Pulmonary artery endothelial cell (primary cell): ENCODE measurements at places on chromosomes 5 and 9.

DNA sequence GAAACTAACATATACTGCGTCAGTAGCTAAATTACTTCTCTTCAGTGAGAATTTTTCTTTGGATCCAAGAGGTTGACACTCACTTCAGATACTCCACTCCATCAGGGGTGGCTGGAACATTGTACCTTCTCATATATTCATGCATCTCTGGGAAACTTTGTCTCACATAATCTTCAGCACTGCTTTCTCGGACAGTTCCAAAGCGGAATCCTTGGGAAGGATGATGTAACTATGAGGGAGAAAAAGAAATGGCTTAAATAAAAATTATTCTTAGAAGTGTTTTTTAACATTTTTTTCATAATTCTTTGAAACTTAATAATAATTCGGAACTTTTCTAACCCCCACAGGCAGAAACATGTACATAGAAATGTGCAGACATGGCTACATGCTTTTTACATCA is 33.4 kb upstream of the PPP3R2 start:
- DNase-seq: no peak

DNA sequence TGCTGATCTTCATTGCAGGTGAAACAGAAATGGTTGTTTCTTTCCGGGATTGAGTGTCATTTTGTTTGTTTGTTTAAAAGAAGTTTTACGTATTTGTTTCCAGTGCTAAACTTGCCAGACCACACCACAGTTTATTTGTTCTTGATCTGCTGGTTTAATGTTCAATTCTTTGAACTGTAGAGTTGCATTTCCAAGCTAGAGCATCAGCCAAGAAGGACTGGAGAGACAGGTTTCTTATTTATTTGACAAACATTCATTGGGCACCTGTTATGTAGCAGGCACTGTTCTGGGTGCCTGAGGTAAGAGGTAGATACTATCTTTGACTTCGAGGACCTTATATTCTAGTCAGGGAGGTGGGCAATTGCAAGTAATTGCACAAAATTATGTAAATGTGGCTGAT is 45.0 kb downstream of the MCCC2 start:
- no peak for DNase-seq

GRCh38 chr9:113911850-113912557 is 35.9 kb downstream of the ZNF618 start:
- no peak for DNase-seq

DNA sequence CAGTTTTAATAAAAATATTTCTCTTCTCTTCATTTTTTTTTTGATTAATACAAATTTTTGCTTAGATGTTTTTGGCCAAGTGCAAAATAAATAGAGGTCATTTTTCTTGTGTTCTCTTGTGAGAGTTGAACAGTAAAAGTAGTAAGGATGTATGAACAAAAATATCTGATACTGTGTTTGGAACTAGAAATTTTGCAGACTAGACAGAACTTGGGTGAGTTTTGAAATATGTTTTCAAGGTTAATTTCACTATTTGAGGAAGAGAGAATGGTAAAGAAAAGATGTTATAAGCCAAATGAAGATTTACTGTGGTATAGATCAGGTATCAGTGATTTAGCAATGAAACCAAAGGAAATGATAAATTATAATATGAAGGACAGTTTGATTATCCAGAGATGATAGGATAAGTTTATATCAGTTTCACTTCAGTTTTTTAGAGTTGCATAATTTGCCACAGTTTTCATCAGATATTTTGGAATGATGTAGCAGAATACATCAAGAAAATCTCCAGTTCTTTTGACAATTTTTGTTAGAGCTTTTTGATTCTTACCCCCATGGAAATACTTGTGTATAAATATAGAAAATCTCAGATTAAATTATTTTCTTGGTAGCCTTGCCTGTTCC is 147.9 kb upstream of the VCAN start:
- no peak for DNase-seq

DNA sequence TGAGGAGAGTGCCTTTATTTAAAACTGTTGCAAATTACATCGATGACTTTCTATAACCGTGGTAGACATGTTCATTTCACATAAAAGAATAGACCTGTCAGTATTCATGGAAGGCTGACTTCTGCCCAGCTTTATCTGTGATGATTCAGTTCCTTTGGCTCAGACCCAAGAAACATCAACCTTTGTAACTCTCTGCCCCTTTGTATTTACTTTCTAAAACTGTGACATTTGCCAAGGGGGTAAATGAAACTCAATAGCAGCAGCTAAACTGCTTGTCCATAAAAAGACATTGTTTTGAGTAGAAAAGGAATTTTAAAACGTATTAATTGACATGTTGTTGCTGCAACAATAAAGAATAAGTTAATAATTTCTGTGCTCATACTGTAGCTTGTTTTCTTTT is 137.8 kb upstream of the ANKH start:
- DNase-seq: peak; percentile 79

DNA sequence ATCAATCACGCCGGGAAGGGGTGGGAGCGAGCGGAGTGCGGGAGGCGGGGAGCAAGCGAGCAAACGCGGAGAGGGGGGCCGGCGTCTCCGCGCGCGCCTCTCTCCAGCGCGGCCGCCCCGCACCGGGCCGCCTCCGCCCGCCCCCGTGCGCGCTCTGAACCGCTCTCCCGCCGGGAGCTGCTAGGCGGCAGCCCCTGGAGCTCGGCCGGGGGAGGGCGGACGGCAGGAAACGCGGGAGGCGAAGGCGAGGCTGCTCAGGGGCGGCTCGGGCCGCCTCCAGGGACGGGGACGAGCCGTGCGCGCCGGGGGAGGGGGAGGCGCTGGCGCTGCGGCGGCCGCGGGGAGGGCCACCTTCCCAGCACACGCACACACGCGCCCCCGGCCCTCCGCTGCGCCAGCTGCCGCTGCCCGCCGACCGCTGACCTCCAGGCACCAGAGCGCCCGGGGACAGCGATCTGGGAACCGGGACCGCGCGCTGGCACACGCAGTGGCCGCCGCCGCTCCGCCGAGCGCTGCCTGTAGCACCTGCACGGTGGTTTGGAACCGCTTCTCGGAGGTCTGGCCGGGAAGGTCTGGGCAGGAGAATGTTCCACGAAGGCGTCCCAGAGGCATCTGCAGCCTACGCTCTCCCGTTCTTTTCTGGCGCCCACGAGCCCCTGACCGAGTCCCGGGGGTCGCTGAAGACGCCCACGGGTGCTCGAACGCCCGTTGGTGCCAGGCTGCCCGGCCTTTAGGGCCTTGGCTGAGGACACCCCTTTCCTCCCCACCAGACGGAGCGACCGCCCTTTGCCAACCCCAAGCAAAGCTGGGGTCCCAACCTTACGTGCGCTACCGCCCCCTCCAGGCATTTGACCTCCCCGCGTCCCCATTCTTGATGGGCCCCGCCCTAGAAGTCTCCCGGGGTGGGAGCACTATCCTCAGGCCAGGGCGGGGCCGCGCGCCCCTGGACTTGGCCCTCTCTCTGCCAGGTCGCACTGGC is at the start of gene GABBR2:
TSS of gene GABBR2 (minus strand) at position 3 of the 979 bp plus-strand sequence. CDS start 198 bp downstream, outside the sequence.
- DNase-seq: no peak

- DNase-seq: no peak
Measured at GRCh38 chr5:74334762-74335384, 305.7 kb downstream of the ENC1 start.

- DNase-seq: no peak
Measured at GRCh38 chr5:98779264-98779877, 5.9 kb downstream of the RGMB start.

DNA sequence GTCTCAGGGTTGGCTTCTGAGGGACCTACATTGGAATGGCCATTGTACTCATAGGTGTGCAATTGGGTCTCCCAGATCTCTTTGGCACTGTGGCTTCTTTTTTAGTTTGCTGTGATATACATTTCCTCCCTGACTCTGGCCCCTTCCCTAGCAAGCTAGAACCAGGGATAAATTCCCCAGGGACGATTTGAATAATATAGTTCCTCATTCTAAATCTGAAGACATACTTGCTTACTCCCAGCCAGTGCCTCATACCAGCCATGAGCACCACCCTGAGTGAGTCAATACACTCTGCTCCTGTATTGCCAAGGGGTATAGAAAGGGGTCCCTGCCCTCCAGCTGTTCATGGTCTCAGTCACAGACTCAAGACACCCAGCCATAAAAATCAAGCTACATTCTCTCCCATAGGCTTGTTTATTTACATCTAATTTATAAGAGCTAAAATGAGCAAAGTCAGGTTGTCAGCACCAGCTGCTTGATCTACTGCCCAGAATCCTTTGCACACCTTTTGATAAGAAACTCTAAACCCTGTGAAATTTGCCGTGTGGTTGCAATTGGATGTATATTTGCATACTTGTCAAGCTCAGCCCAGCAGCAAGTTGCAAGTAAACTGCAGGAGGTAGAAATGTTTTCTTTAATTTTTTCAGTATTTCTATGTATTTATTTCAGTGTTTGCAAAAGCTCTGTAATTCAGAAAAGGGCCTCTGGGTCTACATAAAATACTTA is 219.9 kb upstream of the IRX1 start:
- DNase-seq: no peak

- peak; percentile 22 for DNase-seq
Measured at GRCh38 chr5:14663734-14664269, 716 bp upstream of the OTULIN start.

GRCh38 chr9:37200433-37201005 is 80.1 kb downstream of the ZCCHC7 start:
- DNase-seq: peak; percentile 27

DNA sequence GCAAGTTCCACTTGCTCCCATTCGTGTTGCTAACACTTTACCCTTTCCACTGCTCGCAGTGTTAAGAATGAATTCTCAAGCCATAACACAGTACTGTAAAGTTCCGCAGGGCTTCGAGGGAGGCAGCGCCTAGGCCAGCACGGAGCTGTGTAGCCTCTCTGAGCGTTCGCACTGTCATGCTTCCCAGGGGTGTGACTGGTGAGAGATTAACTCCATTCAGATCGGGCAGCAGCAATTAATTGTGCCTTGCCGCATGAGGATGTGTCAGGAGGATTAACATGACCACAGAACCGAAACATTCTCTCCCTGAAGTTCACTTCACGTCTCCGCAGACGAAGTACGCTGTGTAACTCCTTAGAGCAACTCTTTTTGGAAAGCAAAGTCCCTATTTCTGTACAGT is 23.2 kb downstream of the ZBTB34 start:
- no peak for DNase-seq

DNA sequence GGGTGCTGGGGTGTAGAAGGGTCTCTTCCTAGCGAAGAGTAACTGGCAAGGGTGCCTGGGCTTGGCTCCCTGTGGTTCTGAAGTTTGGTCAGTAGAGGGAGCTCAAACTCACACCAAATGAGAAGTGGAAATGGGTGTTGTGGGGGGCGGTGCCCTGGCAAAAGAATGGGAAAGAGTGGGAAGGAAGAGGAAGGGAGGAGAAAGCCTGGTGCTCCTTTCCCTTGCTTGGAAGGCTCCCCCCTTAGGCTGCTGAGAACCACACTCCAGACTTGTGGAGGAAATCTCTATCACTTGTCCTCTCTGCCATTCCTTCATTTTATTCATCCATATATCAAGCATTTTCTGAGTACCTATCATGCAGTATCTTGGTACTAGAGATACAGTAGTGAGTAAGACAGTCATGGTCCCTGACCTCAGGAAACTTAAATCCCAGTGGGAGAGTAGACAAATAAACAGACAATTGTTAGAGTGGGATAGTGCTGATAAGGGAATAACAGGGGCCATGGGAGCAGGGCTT is 13.0 kb downstream of the SLC4A9 start:
- DNase-seq: peak; percentile 69

DNA sequence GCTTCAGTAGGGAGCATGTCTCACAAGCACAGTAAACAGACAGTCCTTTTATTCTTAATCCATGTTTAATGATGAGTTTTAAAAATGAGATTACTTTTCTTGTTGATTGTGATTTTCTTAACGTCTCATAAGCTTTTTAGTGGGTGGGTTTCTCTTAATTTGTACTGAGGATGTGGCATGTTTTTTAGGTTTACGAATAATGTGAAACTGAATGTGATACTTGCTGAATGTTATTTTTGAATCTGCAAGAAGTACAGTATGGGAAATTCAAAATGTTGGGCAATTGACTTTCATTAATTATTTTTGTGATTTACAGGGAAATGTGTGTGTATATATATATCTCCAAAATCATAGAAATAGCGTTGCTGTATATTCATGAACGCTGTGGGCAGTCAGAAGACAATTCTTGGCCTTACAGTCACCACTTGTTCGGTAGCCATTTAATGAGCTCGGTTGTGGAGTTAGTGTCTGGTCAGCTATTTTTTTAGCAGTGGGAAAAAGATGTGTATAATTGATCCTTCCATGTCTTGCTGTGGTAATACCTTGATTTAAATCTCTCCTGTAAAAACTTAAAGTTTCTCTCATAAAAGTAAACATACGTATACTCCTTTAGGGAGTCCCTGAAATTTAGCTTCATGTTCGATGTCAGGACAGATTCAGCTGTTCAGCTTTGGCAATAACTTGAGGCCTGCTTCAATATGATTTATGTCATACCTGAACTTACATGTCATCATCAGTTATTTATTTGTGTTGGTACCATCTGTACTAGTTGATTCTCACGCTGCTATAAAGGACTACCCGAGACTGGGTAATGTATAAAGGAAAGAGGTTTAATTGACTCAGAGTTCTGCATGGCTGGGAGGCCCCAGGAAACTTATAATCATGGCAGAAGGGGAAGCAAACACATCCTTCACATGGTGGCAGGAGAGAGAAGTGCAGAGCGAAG is 15.0 kb downstream of the ICE1 start:
- DNase-seq: no peak

GRCh38 chr9:21286659-21287058 is 18.5 kb downstream of the IFNA5 start:
- no peak for DNase-seq

DNA sequence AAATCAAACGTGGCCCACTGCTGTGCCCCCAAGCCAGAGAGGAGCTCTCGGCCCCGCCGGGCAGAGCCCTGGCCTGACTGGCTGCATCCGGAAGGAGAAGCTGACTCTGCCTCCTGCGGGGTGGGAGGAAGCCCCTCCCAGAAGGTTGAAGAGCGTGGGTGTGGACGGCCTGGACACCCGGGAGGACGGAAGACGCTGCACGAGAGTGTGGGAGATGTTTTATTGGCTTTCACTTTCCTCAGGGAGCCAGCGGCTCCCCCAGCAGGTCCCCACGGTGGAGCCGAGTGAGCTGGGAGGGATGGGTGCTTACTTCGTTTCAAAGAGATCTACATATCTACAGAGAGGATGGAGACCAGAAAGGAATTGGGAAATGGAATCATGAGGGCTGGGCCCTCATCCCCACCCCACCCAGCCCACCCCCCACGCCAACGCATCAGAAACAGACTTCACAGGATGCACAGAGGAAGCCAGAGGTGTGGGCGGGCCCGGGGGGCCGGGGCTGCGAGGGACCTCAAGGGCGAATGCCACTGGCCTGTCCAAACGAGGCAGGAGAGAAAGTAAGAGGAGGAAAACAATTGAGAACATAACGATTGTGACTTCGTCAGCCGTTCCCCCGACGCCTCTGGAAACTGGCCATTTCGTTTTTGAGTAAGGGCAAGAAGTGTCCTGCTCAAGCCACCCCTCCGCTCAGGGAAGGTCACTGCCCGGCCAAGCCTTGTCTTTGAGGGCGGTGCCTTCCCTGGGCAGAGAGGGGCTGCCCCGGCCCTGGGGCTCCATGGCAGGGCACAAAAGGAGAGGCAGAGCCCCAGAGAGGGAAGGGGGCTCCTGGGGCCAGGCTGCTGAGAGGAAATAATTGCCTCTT is 32.1 kb downstream of the FAM163B start:
- no peak for DNase-seq
